Mucosa of descending colon (tissue), 3 donors: ENCODE measurements at places on chromosomes 4 and X. TPM values are rescaled to one million over a fixed set of nuclear protein-coding genes. Genes with fewer than 3 reads are reported as not detected.

- DNase-seq = no peak
Observed at GRCh38 chrX:53094582-53094905, 602 bp downstream of the KANTR start.

GRCh38 chr4:186016796-186017195, 52.2 kb upstream of the TLR3 start:
- no peak for DNase-seq

MAGEB10 gene
- not detected for total RNA-seq

GLRA2 gene
- total RNA-seq = 0.57 TPM

- no peak for DNase-seq
Observed at GRCh38 chrX:124993735-124994134, 325.9 kb upstream of the TEX13C start.

BANK1 gene
- 0.78 TPM for total RNA-seq

GRCh38 chrX:54560411-54560810, 30.4 kb downstream of the GNL3L start:
- no peak for DNase-seq

DNA sequence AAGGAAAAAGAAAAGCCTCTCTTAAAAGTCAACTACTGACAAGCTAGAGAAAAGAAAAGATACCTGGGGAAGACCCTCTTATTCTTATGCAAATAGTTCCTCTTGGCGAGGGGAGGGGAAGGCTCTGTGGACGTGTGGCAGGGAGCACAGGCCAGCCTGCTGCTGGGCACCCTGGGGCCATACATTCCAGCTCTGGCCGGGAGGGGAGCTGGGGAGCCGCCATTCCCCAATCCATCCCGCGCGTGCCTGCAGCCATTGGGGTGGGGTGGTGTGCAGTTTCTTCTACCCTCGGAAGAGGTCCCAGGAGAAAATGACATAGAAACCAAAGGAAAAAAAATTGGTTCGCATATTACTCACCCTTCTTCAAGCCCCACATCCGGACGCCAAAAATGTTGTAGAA, 1496.4 kb downstream of the RPA4 start:
- DNase-seq = no peak

DNA sequence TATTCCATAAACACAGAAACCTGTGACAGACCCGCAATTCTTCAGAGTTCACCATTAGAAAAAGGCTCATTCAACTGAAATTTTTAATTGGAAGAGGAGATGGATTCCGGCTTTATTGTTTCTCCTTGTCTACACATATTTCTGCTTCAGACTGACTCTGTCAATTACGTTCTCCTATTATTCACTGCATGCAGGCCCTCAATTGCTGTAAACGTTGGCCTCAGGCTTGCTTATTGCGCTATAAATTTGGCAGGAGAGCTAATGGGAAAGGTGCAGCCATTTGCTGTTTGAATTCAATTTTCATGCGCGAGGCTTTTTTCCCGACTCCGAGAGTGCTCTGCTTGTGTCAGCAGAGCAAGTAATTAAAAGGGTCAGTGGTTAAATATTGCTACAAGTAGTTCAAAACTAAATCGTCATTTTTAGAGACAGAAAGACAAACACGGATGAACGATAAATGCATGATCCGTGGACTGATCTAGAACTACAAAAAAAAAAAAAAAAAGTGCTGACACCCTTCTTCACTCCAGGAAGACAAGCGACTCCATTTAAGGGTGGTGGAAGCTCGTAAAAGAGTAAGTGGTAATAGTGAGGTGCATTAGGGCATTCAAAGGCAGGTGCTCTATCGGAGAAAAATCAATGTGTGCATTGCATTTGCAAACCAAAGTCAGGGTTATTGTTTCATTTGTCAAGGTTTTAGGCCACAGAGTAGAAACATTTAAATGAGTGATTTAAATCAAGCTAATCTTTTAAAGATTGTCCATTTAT, 841.6 kb upstream of the FRG1 start:
- no peak for DNase-seq

CCDC160 gene
- not detected for total RNA-seq

MAGEB18 gene
- total RNA-seq = not detected

GRCh38 chrX:3728454-3728853, 15.0 kb upstream of the PRKX start:
- no peak for DNase-seq

DNA sequence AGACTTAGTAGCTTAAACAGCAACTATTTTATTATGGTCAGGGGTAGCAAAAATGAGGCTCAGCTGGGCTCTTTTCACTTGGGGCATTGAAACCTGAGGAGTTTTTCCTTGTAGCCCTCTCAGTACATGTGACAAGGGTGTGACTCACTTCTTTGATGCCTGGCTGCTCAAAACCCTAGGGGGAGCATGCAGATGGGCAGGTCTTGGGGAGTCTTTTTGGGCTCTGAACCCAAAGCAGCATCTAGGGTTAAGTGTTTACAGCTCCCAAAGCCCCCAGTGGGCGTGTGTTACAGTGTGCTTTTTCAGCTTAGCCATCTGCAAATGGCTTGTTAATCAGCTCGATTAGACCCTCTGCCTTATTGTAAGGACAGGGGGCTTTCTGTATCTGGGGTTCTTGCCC, 1752.7 kb downstream of the PCDH7 start:
- no peak for DNase-seq

CXCL3 gene
- 2.7 TPM for total RNA-seq

- no peak for DNase-seq
Observed at GRCh38 chr4:69668680-69669079, 15.6 kb upstream of the UGT2A1 start.

NOX1 gene
- 96.7 TPM for total RNA-seq

DNA sequence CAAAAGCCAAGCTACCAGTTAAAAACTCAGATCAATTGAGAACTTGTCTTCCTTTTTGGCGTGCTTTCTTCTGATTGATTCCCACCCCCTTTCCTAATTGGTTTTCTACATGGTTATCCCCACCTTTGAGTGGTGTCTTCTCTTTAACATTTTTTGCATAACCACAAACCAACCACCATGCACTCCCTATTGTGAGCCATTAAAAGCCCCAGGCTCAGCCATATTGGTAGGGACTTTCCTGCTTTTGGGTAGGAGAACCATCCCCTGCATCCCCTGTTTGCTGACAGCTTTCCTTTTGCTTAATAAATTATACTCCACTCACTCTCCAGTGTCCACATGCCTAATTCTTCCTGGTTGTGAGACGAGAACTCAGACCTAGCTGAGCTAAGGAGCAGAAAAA, 1651.4 kb upstream of the IGFBP7 start:
- no peak for DNase-seq

FUNDC2 gene
- total RNA-seq = 53.3 TPM

DNA sequence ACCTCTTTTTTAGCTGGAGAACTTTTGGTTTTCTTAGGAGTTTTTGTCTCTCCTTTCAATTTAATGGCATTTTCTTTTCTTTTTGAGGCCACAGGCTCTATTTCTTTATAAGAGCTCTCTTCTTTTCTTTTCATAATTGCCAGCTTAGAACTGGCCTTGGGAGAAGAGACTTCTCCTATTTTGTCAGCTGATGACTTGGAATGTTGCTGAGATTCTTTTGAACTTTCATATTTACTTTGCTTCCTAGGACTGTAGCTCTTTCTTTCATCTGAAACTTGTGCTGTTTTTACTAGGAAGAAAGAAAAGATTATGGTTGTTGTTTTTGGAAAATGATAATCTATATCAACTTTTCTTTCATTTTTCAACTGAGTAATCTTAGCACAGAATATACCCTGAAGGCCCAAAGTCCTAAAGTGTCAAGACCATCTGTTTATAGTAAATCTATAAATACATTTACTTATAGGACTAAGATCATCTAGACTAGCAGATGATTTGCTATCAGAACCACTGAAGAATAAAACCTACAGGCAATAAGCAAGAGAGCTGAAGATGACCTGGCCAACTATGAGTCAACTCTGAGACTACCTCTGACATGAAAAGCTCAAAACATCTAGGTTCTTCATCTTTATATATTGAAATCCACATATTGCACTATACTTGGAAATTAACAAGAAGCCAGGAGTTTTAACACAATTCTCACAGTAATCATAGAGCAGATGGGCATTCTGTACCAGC, 45.6 kb downstream of the RFC1 start:
- DNase-seq = no peak

TRIM60 gene
- not detected for total RNA-seq

DNA sequence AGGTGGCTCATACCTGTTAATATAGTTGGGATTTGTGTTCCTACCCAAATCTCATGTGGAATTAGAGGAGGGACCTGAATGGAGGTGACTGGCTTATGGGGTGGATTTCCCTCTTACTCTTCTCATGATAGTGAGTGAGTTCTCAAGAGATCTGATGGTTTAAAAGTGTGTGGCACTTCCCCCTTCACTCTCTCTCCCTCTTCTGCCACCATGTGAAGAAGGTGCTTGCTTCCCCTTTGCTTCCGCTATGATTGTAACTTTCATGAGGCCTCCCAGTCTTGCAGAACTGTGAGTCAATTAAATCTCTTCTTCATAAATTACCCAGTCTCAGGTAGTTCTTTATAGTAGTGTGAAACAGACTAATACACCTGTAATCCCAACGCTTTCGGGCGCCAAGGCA, 28.3 kb upstream of the WDR19 start:
- no peak for DNase-seq

DNA sequence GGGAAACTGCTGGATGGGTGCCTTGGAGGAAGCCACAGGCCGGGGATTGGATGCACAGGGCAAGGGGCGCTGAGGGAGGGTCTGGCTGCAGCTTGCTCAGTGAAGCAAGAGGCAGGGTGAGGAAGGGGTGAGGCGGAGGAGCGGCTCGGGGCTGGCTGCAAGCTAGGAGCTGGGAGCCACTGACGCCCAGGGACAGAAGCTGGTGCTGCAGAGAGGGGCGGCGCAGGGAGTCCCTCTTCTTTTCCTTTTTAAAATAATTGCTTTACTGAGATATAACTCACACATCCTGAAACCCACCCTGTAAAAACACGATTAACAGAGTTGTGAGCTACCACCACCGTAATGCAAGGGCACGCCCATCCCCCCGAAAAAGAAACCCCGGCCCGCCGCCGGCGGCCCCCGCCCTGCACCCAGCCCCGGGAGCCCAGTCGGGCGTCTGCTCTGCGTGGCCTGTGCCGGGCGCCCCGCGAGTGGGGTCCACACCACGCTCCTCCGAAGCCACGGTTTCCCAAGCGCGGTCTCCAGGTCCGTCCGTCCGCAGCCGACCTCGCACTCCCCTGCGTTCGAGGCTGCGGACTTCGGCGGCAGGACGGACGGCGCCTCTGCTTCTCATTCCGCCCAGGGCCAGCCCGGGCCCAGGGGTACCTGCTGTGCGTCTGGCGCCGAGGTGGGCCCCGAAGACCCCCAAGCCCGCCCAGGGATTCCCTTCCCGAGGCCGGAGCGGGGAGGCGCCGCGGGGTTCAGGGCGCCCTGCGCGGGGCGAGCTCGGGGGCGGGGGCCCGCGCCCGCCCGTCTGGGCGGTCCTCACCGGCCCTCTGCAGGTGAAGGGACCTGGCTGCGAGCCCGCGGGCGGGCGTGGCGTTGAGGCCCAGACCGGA, 866 bp upstream of the UVSSA start:
- peak; percentile 81 for DNase-seq

- no peak for DNase-seq
Observed at GRCh38 chr4:114654592-114654991, 56.0 kb downstream of the UGT8 start.

FHIP1A gene
- 53.1 TPM for total RNA-seq

- DNase-seq = no peak
Observed at GRCh38 chrX:39779952-39780783, 317.6 kb downstream of the BCOR start.

DNA sequence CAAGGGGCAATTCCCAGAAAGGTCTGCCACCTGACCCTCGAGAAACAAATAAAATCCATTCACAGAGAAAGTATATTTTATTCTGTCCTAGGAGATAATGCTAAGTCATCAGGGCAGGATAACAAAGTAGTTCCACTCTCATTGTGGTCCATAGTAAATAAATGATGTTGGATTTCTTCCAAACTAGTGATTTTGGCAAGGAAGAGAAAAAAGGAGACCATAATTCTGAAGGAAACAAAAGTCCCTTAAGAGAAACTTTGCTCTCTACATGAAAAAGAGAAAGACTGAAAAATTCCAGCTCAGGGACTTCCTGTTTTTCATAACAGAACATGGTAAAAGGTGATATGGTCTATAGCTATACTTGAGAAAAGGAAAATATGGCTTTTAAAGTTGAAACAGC, 71.5 kb upstream of the DDX60 start:
- DNase-seq = no peak

CYSLTR1 gene
- 1.2 TPM for total RNA-seq

ARX gene
- 0.13 TPM for total RNA-seq

SLC49A3 gene
- 9.9 TPM for total RNA-seq

GRCh38 chr4:168674077-168674747, 177.4 kb downstream of the PALLD start:
- no peak for DNase-seq

DNA sequence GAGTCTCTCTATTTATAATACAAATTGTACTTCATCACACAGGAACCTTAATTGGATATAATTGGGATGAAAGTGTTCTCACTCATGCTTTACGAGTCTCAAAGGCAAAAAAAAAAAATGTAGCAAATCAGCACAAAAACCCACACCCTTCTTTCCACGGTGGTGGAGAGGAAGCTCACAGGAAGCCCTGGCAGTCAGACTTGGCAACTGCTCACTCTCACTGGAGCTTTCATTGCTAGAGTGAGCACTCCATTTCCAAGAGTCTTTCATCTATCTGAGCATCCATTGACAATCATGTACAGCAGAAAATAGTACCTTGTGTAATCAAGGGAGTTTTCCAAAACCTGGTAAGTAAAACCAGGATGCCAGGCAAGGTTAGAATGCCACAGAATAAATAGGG, 2159.4 kb upstream of the AGA start:
- no peak for DNase-seq

DNA sequence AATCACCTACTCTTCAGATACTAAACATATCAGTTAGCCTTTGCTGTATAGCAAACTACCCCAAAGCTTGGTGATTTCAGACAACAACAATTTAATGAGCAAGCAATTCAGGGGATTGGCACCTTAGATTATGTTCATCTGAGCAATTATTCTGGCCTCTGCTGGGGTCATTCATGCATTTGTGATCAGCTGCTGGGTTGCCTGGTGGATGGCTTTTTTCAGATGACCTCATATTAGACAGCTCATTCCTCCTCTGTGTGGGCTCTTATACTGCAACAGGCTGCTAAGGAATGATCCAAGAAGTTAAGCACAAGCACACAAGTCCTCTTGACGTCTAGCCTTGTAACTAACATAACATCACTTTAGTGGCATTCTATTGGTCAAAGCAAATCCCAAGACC, 153.0 kb upstream of the PPP1R2C start:
- no peak for DNase-seq

- no peak for DNase-seq
Observed at GRCh38 chr4:188624370-188624769, 485.1 kb downstream of the TRIML1 start.

CCSER1 gene
- 32.4 TPM for total RNA-seq

GRCh38 chr4:114597410-114598115, 1.0 kb upstream of the UGT8 start:
- peak; percentile 40 for DNase-seq

- no peak for DNase-seq
Observed at GRCh38 chr4:2767705-2768074, 11.6 kb upstream of the TNIP2 start.

- DNase-seq = no peak
Observed at GRCh38 chrX:150767045-150767395, 73.8 kb downstream of the MTMR1 start.

- no peak for DNase-seq
Observed at GRCh38 chr4:100106982-100107381, 83.3 kb downstream of the DDIT4L start.
